ENCODE measurements at places on chromosomes 7 and 10. TPM values are rescaled to one million over a fixed set of nuclear protein-coding genes. Genes with fewer than 3 reads are reported as not detected.

Gene GIGYF1
- 16.4 TPM for total RNA-seq

Gene OPN1SW
- not detected for total RNA-seq

GRCh38 chr7:42479816-42480633 is 243.0 kb upstream of the GLI3 start:
- peak; percentile 31 for DNase-seq

GRCh38 chr7:121306565-121306964 is 22.2 kb upstream of the WNT16 start:
- no peak for DNase-seq

GRCh38 chr10:72319416-72320254 is 35.1 kb downstream of the DNAJB12 start:
- peak; percentile 93 for DNase-seq

DNA sequence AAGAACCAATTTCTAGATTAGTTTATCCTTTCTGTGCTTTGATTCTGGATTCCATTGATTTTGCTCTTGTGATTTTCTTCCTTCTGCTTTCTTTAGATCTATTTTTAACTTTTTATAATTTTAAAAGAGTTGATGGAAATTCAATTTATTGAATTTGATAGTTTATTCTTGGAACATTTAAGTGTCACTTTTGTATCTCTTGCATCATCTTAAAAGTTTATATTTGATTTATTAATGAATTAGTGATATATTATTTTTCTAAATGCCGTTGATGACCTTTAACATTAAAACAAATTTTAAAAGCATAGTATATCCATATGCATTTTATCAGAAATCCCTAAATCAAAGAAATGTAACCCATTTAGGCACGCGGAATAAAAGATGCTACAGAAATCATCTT is 26.9 kb downstream of the DMTF1 start:
- no peak for DNase-seq
